ENCODE measurements at places on chromosomes 2 and 18. TPM values are rescaled to one million over a fixed set of nuclear protein-coding genes. Genes with fewer than 3 reads are reported as not detected.

The SERPINB4 gene
- 0.09 TPM for total RNA-seq

The C2orf80 gene
- total RNA-seq, result not detected

The CDH20 gene
- not detected for total RNA-seq

The BMP10 gene
- total RNA-seq, result not detected

The ALPI gene
- not detected for total RNA-seq

The PLEK gene
- total RNA-seq, result not detected

The HSBP1L1 gene
- total RNA-seq, result 12.5 TPM

The DSG3 gene
- total RNA-seq, result 0.02 TPM

The KLF7 gene
- total RNA-seq, result 28.8 TPM

The LBX2 gene
- total RNA-seq, result 3.2 TPM

The SPDYA gene
- total RNA-seq, result 0.26 TPM

The CYP26B1 gene
- total RNA-seq, result 13.4 TPM

The THAP4 gene
- total RNA-seq, result 73.7 TPM

The FBLN7 gene
- 0.53 TPM for total RNA-seq

The C2orf72 gene
- 7.5 TPM for total RNA-seq

The CCDC150 gene
- total RNA-seq, result 4.5 TPM

The TXNDC2 gene
- 0.06 TPM for total RNA-seq

The CENPA gene
- total RNA-seq, result 49.1 TPM

The FER1L5 gene
- total RNA-seq, result not detected

The ATP6V1C2 gene
- 0.29 TPM for total RNA-seq

The ACOXL gene
- total RNA-seq, result not detected

The FBXO48 gene
- total RNA-seq, result 0.56 TPM

The RNF125 gene
- 0.26 TPM for total RNA-seq

The IL36RN gene
- 0.02 TPM for total RNA-seq

Data from A549 treated with AZD2906 at 1 μM for 4 hours (cell line).